ENCODE measurements at places on chromosomes 2 and 18.

GRCh38 chr2:233953087-233953801 is 36.1 kb downstream of the TRPM8 start:
- no peak for DNase-seq

- no peak for DNase-seq
These were observed 19.2 kb upstream of the SLC14A2 start for GRCh38 chr18:45596036-45596435.

DNA sequence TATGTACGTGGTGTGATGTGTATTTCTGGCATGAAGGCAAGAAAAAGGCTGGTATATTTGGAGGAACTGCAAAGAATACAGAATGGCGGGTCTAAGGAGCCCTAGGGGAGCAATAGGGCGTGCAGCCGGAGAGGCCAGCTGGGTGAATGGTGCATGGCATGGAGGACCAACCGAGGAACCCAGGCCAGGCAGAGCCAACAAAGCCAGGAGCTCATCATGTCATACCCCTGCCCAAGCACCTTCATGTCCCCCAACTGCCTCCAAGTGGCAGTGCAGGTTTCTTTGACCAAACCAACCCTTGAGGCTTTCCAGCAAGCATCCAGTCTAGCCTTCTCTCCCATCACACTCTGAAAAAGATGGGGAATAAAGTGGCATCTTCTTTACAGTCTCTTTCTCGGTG is 8.9 kb upstream of the KCNK3 start:
- DNase-seq, result no peak

DNA sequence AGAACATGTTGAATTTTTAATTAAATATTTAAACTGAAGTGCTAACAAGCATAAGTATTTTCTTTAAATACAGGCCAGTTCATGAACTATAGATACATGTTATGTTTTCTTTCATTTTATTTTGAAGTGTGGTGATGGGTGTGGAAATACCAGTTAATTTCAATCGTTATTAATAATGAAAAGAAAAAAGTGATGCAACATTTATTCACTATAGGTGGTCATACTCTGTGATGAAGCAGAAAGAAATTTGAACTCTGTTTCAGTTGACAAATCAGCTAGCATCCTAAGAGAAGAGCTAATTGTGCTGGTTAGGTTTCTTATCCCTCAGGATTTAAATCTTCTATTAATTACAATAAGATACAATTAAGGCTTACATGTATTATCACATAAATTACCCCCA is 795.1 kb upstream of the DDX18 start:
- no peak for DNase-seq

- no peak for DNase-seq
These were observed 27.0 kb downstream of the IRS1 start for GRCh38 chr2:226772389-226773179.

DNA sequence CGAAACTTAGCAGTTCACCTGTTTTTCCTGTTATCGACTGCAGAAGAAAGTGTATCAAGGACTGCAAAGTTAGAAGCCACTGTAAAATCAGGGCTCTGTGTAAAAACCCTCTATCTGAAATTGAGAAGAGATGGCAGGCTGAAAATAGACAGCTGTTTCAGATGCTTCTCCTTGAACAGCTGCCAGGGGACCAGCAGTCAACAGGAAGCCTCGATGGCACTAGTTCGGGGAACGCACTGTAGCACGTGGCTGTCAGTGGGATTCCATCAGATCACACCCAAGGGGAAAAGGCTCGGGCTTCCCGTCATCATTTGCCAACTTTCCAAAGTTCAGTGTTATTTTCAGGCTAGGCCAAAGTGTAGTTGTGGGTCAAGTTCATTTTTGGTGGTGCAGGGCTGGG is 316.9 kb downstream of the TXNL1 start:
- DNase-seq, result peak; percentile 5
